Stimulated activated effector memory CD8-positive, alpha-beta T cell treated with anti-CD3 and anti-CD28 coated beads, Interleukin-12 subunit alpha, Interleukin-12 subunit beta, amount 100 ng/mL, for 72 hours (primary cell): ENCODE measurements at places on chromosomes 7 and 10.
A peak's percentile ranks its signal among the peaks of the same experiment; 100 is the strongest.

DNA sequence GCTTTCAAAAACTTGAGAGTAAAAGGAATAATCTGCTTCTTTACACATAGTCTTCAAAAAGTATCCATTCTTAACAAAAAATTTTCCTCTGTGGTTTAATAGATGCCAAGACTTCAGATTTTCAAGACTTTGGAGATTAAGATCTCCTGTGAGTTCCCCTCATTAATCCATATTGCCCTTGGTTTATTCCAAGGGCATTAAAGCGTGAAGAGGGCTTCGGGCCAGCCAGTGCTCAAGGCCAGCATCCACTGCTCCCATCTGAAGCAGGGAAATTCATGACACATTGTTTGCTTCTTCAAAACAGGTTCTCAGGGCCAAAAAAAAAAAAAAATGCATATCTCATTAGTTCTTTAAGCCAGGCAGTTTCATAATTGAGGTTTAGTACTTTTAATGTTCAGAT is 137.3 kb upstream of the RHOBTB1 start:
- DNase-seq, result no peak

DNA sequence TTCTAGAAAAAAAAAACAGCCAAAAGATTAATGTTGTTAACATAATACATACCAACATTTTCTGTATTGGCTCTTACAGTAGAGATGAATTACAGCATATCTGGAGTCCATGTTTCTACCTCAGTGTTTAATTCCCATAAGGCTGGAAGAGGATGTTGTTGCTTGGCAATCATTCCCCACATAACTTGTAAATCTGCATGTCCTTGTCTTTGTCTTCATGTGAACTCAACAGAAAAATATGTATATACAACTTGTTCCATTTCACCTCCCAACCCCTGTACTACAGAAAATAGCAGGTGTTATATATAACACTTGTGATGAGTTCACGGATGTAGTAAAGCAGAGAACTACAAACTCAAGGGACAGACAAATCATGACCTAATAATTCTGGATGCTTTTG is 160.9 kb upstream of the SEMA3C start:
- no peak for DNase-seq

GRCh38 chr10:9147475-9147874 is 1093.0 kb downstream of the GATA3 start:
- no peak for DNase-seq

GRCh38 chr10:113171662-113172061 is 221.6 kb downstream of the TCF7L2 start:
- no peak for DNase-seq

DNA sequence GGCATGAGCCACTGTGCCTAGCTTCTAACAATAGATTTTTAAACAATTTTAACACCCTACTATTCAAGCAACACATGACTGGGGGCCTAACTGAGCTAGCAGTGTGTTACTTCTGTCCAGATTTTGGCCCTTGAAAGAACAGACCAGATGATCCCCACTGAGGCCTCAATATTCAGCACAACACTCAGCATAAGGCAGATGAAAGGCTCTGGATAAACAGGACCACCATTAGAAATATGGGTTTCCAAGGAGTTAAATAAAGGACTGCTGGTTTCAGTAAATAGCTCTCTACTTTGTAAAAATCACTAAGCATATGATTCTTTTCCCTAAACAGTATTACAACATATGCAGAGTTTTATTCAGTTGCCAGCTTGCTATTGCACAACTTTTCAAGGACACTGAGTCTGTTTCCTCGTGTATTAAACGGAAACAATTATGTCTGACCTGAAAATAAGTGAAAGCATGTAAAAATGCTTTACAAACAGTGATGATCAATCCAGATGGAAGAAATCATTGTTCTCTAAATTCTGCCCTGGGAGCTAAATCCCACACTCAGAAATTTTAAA is 23.8 kb upstream of the FZD1 start:
- no peak for DNase-seq

GRCh38 chr10:81216949-81217348 is 658.0 kb upstream of the NRG3 start:
- DNase-seq, result no peak

GRCh38 chr10:118698421-118698820 is 56.3 kb downstream of the CACUL1 start:
- peak; percentile 75 for DNase-seq

GRCh38 chr7:116493449-116493848 is 6.1 kb upstream of the CAV2 start:
- DNase-seq, result no peak

DNA sequence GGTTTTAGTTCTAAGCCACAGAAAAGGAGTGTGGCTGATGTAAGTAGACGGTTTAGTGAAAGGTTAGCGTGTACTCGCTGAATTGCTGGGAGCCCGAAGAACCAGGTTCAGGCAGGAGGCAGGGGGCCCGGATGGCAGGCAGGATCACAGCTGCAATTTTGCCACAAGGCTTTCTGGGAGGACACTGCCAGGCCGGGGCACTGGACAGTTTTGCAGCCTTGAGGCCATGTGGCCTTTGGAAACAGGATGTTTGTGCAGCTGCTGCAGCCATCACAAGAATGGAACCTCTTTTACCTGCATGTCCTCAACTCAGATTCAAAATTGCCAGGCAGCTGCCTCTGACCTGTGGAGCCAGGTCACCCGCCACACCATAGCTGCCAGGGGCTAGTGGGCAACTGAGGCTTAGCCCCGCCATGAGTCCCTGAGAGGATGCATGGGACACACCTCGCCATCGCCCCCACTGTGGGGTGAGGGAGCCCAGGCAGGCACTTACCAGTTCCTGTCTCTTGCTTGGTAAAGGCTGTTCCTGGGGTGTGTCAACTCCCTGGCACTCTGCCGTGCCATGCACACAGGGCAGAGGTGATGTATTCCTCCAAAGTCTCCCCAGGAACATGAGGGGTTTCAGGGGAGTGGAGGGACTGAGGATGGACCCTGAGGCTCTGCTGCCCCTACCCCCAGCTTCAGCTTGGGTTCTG is 188.6 kb downstream of the RPS24 start:
- no peak for DNase-seq

- no peak for DNase-seq
Measured at GRCh38 chr10:44589944-44590449, 205.1 kb upstream of the CXCL12 start.

- no peak for DNase-seq
Measured at GRCh38 chr7:117009705-117010361, 56.5 kb downstream of the ST7 start.

- peak; percentile 53 for DNase-seq
Measured at GRCh38 chr10:130108934-130109604, 1.6 kb downstream of the C10orf143 start.

DNA sequence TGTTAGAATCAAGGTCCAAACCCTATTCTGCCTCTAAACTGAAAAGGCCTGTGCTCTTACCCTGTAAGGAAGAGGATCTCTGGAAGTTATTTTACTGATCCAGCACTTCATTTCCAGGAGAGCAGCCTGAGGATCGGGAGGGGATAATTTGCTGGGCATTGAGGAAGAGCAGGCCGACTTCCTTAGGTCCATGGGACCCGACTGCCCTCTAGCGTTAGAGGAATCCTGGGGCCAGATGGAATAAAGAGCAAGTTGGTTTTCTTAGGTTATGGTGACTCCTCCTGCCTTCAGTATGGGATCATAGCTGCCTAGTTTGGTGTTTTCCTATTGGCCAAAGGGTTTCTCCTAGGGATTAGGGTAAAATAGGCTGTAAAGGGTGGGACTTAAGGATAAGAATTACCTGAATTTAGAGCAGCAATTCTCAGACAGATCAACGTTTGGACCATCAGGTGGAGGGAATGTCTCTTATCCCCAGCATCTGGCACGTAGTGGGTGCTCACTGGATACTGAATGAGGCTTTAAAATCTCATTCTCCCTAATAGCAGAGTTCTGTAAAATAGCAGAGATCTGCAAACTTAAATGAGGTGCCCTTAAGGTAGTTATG is 40.0 kb upstream of the SORBS1 start:
- DNase-seq, result peak; percentile 21

- no peak for DNase-seq
Measured at GRCh38 chr10:70664702-70665195, 7.6 kb upstream of the ADAMTS14 start.

GRCh38 chr7:152931633-152932032 is 172.1 kb downstream of the ACTR3B start:
- no peak for DNase-seq

- DNase-seq, result no peak
Measured at GRCh38 chr10:106930751-106931150, 233.8 kb downstream of the SORCS1 start.

DNA sequence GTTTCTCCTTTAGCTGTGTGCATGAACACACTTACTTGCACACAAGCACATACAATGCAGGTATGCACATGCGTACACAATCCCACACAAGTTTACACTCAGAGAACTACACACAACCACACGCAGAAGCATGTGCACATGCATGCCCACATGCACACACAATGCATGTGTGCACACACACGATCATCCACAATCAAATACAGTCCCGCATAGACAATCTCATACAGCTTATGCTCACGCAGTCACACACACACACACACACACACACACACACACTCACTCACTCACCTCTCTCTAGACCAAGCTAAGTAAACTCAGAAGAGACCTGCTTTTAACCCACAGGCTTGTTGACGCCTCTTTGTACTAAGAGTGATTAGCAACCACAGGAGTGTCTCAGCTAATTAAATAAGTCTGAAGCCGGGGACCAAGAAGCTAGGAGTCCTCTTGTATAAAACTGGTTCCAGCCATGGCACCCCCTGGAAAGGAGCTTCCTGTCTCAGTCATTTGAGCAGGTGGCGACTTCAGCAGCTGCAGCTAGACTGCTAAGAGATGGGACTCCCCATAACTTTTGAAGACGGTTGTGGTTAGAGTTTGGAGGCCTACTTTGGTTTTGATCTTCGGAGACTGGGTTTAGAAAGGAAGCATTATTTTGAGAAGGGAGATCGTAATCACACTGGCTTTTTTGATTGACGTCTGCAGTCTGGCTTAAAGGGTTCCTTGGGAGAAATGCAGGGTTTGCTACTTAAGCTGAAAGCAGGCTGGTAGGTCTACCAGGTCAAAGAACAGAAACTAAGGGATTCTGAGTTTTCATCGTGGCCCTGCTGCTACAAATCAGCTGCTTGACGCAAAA is 82.3 kb upstream of the ADRB1 start:
- DNase-seq, result no peak

DNA sequence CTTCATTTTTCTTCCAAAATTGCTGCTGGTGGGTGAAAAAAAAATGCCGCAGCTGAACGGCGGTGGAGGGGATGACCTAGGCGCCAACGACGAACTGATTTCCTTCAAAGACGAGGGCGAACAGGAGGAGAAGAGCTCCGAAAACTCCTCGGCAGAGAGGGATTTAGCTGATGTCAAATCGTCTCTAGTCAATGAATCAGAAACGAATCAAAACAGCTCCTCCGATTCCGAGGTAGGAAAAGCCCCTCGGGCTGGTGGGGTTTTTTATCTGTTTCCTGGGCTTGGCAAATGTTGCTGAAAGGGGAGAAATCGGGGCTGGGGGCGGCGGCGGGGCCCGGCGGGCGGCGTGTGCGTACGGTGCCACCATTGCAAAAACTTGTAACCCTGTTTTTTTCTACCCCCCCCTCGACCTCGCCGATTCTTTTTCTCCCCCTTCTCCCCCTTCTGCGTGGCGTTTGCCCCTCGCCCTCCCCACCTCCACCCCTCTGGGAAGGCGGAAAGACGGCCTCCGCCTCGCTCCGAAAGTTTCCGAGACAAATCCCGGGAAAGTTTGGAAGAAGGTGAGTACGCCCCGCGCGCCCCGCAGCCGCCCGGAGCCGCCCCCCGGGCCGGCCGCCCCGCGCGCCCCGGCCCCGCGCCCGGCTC is 789 bp downstream of the TCF7L2 start:
- no peak for DNase-seq

DNA sequence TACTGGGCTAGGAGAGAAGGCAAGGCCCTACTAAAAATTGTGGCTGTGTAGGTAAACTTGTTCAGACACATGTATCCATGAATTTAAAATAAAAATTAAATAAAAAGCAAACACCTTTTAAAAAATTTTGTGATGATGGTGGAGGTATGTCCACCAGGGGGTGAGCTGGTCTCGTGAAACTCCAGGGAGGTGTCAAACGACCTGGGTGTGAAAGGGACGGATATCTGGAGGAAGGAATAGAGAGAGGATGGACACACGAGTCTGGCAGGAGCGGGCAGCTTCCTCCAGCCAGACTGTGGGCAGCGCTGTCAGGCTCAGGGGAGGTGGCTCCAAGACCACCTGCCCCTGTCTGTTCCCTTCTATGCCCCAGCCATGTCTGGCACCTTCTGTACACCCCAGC is 34.8 kb upstream of the DMBT1 start:
- no peak for DNase-seq

DNA sequence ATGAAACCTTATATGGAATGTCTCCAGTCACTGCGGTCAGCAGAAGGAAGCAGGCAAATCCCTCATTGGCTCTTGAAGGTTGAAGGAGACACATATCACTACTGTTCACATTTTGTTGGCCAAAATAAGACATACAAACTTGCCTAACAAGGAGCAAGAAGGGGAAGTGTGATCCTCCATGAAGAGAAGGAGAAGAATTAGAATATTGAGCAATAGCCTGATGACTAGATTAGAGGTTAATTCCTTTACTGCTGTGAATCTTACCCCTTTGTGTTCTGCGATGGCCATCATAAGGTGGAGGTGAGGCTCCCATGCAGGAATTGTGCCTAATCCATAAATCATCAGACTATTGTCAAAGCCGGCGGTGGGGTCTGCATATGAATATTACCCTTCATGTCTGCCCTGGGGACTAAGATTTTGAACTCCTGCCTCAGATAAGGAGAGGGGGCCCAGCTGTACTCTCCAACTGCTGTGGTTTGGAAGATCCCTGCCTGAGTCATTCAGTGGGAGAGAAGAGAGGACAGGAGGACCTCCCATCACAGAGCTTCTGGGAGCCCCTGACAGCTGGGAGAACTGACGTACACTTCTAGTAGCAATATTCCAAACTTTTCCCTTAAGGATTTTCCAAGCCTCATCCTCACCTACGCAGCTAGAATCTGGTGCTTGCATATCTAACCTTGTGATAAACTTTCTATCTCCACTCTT is 398.5 kb downstream of the REEP3 start:
- DNase-seq, result no peak

GRCh38 chr10:52617346-52617745 is 155.2 kb downstream of the MBL2 start:
- DNase-seq, result no peak

- DNase-seq, result no peak
Measured at GRCh38 chr7:94666879-94667587, 11.1 kb upstream of the SGCE start.

GRCh38 chr7:2722591-2722990 is 34.6 kb downstream of the AMZ1 start:
- DNase-seq, result no peak

GRCh38 chr10:94268652-94269051 is 94.1 kb downstream of the NOC3L start:
- no peak for DNase-seq

GRCh38 chr7:148967032-148967372 is 61.3 kb downstream of the PDIA4 start:
- no peak for DNase-seq
